ENCODE measurements at places on chromosomes 11 and 22.

- DNase-seq: no peak
Observed at GRCh38 chr11:16448123-16448717, 91.9 kb upstream of the SOX6 start.

- DNase-seq: no peak
Observed at GRCh38 chr11:128284634-128285033, 302.7 kb downstream of the ETS1 start.

DNA sequence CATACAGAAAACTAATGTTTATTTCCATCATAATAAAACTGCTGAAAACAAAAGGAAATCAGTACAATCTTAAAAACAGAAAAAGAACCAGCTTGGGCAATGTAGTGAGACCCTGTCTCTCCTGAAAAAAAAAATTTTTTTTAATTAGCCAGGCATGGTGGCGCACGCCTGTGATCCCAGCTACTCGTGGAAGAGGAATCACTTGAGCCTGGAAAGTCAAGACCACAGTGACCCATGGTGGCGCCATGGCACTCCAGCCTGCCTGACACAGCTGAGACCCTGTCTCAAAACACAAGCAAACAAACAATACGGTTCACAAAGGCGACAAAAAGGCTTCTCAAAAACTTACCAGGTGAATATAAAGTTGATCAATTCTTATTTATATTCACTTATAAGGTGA, 289.7 kb downstream of the BRD1 start:
- no peak for DNase-seq

DNA sequence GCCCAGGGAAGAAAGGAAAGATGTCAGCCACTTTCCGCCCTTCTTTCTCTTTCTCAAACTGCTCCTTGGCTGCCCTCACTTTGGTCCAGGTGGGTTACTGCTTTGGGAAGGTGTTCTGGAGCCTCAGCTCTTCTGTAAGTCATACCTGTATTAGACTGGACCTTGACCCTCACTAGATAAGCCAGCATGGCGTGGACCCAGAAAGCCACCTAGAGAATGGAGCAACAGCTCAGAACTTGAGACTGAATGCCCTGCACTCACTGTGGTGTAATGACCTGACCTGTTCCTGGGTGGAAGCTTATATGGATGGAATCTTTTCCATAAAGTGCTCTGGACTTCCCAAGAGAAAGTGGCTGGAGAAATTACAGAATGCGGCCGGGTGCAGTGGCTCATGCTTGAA, 15.6 kb downstream of the ACP2 start:
- DNase-seq: no peak

- DNase-seq: no peak
Observed at GRCh38 chr11:30585892-30586250, 282 bp downstream of the MPPED2 start.

DNA sequence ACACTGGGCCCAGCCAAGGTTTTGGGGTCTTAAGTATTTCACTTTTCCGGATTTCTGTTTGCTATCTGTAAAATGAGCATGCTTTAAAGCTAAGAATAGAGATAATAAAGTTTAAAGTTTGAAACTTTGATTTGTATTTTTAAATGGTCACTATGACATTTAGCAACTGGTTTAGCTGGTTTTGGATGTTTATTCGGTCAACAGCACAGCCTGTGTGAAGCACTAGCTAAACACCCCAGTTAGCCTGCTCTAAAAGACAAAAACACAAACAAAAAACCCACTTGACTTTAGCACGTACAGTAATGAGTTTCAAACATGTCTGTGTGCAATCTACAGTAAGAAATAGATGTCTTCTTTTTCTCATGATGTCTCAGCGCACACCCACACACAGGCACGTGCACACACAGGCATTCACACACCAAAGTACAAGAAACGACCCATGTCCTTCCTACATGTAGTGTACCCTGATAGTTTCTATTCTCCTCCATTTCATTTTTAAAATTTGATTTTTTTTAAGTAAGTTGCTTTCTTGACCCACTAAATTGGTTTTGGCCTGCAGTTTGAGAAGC, 29.4 kb downstream of the SLC1A2 start:
- no peak for DNase-seq

DNA sequence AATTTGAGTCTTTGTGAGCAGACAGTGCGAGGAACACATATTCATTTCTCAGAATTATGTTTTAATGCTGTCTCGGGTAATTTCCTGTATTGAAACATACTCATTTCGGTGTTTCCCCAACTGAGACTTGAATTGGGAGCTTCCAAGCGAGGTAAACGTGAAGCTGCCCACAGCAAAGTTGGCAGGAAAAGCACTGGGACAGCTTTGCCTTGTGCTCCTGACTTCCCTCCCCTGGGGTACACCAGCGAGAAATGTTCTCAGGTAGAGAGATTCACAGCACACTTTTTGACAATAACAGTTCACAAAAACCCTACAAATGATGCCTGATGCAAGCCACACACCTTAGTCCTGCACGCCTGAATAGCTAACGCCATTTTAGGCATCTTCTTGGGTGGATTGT, 3.1 kb downstream of the HTR3B start:
- no peak for DNase-seq

- DNase-seq: no peak
Observed at GRCh38 chr11:96524475-96524874, 134.7 kb downstream of the JRKL start.

GRCh38 chr22:20589614-20590476, 82.4 kb downstream of the MED15 start:
- DNase-seq: no peak

- no peak for DNase-seq
Observed at GRCh38 chr11:64746486-64746885, 2.5 kb upstream of the RASGRP2 start.

GRCh38 chr11:124179310-124179709, 3.8 kb upstream of the OR10D3 start:
- no peak for DNase-seq

DNA sequence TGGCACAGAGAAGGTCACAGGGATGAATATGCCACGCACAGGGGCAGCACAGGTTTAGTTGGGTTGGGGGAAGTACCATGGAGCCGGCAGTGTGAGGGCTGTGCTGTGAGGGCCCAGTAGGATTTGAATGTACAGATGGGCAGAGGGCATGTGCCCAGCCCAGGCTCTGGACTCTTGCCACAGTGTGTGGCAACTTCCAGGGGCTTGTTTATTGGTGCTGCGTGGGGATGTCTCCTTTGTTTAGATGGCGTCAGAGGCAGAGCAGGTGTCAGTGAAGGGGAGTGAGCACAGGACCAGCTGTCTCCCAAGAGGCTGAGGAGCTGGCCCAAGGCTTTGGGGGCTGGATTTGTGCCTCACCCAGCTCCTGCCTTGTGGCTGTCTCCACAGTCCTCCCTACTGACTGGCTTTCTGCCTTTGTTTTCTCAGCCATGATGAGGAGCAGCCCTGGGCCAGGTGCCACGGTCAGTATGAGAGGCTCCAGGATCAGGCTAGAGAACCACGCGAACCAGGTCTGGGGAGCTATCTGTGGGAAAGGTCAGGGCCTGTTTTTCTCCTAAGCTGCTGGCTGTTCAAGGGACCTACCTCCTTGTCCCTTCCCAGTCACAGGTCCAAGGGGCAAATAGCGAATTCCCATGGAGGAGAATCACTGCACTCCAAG, 21.9 kb downstream of the SUN2 start:
- no peak for DNase-seq

DNA sequence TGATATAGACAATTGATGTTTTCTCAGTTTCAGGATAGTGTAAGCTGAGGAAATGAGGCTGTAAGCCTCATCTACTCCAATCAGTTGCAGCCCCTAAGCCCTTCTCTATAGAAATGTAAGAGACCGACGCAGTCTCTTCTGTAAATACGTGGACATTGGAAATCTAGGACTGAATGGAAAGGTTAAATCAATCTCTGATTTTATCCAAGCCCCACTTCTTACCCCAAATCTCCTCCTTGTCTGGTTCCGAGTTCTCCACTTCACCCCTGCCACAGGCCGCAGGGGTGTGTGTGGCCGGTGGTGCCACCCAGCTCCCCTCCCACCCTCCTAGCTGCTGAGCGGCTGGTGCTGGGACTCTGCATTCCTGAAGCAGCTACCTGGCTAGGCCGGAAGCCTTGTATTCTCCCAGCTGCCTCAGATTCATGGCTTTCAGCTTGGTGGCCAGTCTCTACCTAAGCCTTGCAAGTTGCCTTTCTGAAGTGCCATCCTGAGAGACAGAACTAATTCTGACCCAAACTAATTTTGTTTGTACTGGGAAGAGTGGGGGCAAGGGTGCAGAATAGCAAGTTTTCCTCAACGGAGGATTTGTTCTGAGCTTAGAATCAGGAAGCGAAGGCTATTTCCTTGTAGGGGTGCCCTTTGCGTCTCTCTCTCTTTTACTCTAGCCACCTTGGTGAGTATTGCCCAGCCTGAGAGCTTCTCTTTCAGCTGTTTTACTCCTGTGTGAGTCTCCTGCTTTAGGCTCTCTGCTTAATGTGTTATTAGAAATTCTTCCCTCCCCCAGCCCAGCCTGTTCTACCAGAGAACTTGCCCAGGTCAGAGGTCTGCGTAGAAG, 749 bp downstream of the VWA5A start:
- DNase-seq: no peak

GRCh38 chr11:67731583-67731982, 57.2 kb upstream of the ALDH3B2 start:
- no peak for DNase-seq

DNA sequence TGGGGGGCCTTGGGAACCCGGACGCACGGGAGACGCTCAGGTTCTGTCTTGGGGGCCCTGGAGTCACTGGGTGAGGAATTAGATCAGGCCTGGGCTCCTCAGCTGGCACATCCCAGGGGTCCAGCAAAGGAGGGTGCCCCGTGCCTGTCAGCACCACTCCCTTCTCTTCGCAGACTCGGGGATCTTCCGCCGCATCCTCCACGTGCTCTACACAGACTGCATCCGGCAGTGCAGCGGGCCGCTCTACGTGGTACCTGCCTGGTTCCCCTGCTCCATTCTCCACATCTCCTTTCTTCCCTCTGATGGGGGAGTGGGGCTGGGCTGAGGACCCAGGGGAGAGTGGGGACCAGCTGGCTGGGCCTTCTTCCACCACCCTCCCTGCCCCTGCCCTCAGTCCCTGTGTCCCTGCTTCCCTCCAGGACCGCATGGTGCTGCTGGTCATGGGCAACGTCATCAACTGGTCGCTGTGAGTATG, 6.7 kb upstream of the TAGLN start:
- no peak for DNase-seq

DNA sequence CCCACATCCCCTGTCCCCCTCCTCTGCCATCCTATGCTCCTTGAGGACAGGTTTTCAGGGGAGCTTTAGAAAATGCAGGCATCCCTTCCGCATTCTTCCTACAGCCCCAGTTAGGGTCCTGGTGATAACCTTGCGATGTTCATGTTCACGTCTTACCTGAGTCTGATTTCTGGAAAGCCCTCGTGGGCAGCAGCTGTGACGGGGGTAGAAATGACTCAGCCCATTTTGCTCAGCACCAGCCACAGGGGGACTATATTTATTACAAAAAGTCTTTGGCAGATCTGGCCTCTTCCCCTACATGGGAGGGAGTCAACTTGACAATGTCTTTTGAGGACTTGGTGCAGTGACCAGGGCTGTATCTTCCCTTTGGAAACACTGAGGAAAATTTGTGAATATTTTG, 12.3 kb downstream of the PKNOX2 start:
- DNase-seq: no peak

DNA sequence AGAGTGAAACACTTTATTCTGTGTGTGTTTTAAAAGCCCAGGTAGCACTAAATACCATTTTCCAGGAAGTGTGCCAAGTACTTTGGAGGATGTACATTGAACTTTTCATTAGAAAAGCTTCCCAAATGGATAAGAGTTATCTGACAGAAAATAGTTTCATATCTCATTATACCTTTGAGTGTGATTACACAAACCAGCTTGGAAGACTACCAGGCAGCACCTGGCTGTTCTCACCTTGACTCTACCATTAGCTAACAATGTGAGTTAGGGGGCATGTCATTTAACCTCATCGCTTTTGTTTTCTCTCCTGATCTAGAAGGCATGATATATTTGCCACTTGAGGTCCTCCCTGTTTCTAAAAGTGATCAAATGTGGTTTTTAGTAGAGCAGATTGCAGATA, 50.2 kb downstream of the GRM5 start:
- DNase-seq: no peak

GRCh38 chr11:108009497-108010370, 1.0 kb downstream of the CUL5 start:
- DNase-seq: peak; percentile 11

DNA sequence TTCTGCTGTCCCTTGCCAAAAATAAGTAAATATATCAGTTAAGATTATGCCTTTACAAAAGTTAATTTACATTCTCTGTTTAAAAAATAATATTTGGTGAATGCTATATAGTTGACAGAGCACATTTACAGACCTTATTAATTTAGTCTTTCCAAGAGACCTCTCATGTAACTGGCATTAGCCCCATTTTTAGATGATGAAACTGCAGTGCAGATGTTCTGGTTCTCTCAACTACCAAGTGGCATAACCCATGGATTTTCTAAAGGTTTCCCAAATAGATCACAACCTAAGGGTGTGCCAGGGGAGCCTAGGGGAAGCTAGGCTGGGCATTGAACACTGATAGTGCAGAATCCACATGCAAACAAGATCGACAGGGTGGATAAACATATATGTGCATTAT, 88.5 kb downstream of the RNF169 start:
- no peak for DNase-seq

GRCh38 chr11:133911171-133911570, 45.6 kb downstream of the IGSF9B start:
- DNase-seq: no peak

GRCh38 chr11:83054001-83054400, 17.7 kb downstream of the RAB30 start:
- DNase-seq: no peak
